ENCODE measurements at places on chromosomes 4 and X.

- DNase-seq, result peak; percentile 31
These were observed 566 bp downstream of the ATP11C start for GRCh38 chrX:139932073-139932900.

- no peak for DNase-seq
These were observed 1718.0 kb upstream of the PCDH7 start for GRCh38 chr4:29002151-29002550.

DNA sequence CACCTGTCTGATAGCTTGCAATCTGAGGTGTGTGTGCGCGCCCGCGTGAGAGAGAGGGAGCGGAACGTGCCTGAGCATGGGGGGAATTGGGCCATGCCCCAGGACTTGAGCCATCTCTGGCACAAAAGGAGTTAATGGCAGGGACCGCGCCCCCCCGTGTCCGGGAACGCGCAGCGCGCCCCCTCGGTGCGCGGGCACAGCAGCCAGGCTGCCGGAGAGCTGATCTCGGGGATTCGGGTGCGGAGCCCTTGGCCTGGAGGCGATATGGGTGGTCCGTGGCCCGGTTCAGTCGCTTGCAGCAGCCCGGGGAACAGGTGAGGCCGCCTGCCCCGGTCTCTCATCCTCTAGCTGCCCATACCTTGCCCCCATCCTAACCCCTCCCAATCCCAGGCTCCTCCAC, at the start of gene NLGN3:
TSS of gene NLGN3 (plus strand) at position 191 of the 400 bp plus-strand sequence. CDS start 2,909 bp downstream, outside the sequence.
- DNase-seq, result no peak

GRCh38 chr4:90159193-90159592, 32.0 kb downstream of the CCSER1 start:
- DNase-seq, result no peak

DNA sequence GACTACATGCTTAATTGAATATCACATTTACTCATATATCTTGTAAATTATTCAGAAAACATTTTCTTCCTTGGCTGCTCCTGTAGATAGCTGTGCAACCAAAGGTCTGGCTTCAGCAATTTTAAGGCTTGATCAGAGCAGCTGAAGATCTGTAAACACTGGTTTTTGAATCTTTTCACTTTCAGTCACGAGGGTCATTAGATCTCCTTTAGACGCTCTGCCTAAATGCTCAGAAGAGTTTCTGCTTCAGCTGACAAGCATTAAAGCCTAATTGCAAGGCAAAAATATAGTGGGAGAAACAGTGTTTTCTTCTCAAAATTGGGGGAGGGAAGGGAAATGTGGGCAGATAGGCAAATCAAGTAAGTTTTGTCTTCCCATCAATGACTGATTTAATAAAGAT, 25.7 kb downstream of the TRPC5 start:
- no peak for DNase-seq

GRCh38 chr4:6974138-6974848, 64.7 kb downstream of the TBC1D14 start:
- peak; percentile 93 for DNase-seq

DNA sequence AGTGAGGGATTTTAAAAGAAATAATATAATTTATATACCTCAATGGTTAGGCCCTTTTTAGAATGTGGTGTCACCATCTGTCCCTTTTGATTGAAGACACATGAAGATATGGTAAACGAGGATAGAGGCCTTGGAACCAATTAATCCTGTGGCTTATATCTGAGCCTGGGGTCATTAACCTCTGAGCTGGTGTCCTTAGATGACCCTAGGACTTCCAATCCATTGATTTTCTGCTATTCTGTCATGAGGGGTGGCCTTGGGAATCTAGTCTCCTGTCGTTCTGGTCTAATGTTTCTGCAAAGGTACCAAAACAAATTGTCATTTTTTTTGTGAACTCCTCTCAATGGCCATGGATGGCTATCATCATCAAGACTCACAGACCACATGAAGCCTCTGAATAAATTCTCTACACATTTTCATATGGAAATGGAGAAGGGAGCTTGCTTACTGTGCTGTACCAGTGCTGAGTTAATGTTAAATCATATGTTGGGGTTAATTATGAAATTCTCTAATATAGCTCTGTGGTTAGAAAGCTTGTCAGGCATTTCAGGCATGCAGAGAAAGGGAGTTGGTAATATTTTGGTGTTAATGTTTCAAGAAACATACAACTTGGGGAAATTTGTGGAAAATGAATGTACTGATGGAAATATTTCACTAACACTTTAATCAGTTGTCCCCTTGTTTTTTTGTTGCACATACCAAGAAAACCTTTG, 204.2 kb upstream of the IL15 start:
- DNase-seq, result peak; percentile 1

DNA sequence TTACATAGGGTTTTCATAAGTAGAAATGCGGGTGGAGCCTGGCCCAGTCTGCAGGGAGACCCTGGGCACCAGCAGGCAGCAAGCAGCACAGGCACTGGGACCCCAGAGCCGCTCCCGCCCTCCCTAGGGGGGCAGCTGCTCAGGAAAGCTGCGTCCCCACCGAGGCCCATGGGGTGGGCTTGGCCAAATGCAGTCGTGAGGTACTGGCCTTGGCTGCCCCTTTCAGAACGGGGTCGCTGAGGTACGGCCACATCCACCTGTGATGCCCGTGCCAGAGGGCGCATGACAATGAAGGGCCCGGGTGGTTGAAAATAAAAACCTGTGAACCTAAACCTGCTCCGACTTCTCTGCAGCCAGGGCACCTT, 16.7 kb downstream of the TMEM175 start:
- DNase-seq, result no peak
